ENCODE measurements at places on chromosomes 4 and X.

- DNase-seq = no peak
Observed at GRCh38 chrX:41591906-41592305, 96.9 kb upstream of the GPR34 start.

- no peak for DNase-seq
Observed at GRCh38 chr4:1990676-1991075, 18.1 kb downstream of the NELFA start.

DNA sequence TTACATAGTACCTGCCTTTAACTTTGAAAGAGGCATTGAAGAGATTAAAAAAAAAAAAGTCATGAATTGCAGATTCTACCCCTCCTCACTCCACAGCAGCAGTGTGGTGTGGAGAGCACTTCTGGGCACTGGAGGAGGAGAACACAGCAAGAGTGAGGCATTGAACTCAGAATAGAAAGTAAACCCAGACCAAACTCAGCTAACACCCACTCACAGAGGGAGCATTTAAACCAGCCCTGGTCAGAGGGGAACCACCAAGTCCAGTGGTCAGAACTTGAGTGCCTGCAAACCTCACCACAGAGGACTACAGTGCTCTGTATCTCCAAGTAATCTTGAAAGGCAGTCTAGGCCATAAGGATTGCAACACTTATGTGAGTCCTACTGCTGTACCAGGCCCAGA, 15.6 kb upstream of the UGT2A1 start:
- no peak for DNase-seq

- no peak for DNase-seq
Observed at GRCh38 chrX:49844611-49845010, 15.5 kb downstream of the PAGE4 start.

GRCh38 chrX:76253432-76253831, 80.6 kb downstream of the PBDC1 start:
- peak; percentile 38 for DNase-seq

GRCh38 chr4:3668825-3669552, 97.2 kb upstream of the ADRA2C start:
- DNase-seq = peak; percentile 72

DNA sequence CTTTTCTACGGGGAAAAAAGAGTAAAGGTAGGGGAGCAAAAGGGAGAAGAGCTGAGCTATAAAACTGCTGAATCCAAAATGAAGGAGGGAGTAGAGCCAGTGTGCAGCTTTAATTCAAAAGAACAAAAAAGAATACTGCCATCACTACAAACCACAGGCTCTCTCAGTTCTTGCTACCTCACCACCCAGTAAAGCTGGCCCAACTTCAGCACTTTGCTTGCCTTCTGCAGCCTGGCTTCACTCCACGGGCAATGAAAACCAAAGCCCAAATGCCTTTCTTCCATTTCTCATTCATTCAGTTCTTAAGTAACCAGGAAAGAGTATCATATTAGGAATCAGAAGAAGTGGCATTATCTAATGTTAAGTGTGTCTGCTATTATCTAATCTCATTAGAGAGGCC, 376.8 kb downstream of the BCOR start:
- DNase-seq = no peak
